Cerebellar nuclear complex (tissue), 1 donor: ENCODE measurements at places on chromosomes 1 and 21.

DNA sequence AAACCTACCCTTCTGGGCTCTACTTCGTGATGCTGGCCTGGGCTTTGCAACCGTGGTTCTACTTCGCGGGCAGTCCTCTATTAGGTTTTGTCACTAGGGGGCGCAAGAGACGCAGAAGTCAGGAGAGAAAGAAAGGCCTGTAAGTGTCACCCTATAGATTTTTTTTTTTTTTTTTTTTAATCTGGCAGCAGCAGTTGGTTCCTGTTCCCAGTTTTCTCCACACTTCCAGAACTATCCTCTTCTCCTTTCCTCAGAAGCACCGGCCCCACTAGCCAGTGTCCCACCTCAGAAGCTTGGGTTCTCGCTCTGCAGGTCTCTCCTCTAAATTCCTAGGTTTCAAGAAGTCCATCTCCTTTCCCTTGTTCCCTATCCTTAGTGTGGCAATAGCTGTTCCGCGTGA lies 9.1 kb upstream of the LCE2D start:
- DNase-seq: no peak

- no peak for DNase-seq
Measured at GRCh38 chr1:25651824-25652741, 35.5 kb downstream of the MAN1C1 start.

DNA sequence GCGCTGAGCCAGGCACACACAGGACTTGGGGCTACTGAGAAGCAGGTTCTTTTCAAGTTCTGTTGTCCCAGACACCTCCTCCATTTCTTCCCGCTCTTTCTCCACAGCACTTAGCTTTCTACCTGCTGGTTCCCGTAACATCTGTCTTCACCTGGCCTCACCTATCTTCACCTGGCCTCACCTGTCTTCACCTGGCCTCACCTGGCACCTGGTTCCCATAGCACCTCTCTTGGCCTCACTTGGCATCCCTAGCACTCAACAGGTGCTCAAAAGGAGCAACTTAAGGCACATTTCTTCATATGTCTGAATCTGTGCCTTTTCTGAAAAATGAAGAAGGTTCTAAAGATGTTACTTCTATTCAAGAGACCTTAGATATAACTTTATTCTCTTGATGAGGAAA lies 10.4 kb downstream of the KCNK1 start:
- no peak for DNase-seq

DNA sequence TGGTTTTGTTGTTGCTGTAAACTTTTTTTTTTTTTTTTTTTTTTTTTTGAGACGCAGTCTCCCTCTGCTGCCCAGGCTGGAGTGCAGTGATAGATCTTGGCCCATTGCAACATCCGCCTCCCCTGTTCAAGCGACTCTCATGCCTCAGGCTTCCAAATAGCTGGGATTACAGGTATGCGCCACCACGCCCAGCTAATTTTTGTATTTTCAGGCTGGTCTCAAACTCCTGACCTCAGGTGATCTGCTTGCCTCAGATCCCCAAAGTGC lies 78.9 kb upstream of the SLC45A1 start:
- no peak for DNase-seq

- no peak for DNase-seq
Measured at GRCh38 chr1:2972011-2972878, 49.0 kb upstream of the ACTRT2 start.

DNA sequence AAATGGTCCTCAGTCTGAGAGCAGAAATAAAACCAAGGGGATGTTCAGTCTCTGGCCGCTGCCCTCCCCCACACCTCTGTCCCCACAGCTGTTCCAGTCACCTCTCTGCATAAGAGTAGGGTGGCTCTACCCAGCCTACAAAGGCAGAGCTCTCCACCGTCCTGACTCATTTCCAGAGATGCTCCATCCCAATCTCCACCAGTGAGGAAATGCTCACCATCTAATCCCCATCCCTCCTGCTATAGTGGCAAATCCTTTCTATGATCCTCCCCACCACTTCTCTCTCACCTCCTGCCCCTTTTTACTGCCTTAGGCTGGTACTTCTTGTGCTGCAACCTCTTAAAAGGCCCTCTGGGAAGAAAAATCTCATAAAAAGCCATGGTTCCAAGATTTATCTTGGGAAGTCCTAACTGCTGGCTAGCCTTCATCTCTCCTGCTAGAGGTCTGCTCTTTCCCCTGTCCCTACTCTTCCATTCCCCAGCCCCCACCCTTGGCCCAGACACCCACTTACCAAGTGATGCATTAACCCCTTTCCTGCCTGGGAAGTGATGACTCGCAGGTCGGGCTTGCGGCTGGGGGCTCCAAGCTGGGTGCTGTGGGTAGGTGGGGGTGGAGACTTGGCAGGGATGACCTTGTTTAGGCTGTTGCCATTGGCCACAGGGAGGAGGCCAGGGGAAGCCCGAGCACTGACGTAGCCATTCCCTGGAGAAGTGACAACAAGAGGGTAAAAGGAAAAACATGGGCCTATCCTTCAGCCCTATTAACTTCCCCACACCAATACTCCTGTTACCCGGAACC lies 23.9 kb downstream of the MEF2D start:
- DNase-seq: no peak

DNA sequence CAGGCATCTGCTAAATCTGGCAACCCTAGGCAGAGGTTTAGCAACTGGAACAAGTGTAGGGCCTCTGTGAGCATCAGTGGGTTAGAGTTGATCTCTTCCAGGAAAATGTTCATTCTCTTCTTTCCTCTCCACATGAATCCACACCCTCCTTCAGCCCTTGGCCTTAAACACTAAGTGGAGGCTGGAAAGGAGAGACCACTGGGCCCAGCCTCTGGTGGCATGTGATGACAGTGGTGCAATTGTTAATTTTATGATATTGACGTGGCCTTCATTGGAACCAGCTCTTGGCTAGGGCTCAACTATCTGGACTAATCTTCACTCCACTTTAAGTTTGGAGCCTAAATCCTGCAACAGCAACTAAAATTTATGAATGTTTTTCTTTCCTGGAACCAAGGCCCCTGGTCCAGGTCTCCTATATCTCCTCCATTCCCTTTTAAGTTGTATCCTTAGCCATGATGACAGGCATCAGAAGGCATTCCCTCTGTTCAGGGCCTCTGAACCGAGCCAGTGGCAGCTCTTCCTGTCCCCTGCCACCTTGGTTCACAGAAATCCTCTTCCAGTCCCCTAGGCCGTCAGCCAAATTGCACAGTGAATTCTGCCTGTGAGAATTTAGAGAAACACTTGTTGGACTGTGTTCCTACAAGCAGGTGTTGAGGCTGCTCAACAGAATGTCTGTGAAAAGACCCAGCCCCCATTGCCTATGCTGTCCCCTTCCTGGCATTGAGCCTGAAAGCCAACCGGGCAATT lies 132.2 kb downstream of the PSMG1 start:
- DNase-seq: no peak

DNA sequence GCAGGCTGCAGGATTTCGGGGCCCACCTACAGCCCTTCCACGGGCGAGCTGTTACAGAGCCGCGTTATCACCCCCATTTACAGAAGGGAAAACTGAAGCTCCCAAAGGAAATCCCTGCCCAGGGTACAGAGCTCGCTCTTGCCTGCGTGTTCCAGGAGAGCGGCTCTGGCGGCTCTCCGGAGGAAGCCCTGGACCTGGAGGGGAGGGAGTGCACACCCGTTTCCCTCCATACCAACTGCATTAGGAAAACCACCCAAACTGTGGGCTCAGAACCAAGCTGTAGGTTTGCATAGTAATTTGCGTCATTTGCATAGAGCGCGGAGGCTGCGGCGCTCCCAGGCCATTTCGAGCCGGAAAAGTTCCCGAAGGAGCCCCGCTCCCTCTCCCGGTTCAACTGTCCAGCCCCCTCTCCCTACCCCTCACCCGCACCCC lies 24.7 kb upstream of the ADGRB2 start:
- no peak for DNase-seq

GRCh38 chr1:24805534-24806301 lies 60.5 kb downstream of the CLIC4 start:
- no peak for DNase-seq

DNA sequence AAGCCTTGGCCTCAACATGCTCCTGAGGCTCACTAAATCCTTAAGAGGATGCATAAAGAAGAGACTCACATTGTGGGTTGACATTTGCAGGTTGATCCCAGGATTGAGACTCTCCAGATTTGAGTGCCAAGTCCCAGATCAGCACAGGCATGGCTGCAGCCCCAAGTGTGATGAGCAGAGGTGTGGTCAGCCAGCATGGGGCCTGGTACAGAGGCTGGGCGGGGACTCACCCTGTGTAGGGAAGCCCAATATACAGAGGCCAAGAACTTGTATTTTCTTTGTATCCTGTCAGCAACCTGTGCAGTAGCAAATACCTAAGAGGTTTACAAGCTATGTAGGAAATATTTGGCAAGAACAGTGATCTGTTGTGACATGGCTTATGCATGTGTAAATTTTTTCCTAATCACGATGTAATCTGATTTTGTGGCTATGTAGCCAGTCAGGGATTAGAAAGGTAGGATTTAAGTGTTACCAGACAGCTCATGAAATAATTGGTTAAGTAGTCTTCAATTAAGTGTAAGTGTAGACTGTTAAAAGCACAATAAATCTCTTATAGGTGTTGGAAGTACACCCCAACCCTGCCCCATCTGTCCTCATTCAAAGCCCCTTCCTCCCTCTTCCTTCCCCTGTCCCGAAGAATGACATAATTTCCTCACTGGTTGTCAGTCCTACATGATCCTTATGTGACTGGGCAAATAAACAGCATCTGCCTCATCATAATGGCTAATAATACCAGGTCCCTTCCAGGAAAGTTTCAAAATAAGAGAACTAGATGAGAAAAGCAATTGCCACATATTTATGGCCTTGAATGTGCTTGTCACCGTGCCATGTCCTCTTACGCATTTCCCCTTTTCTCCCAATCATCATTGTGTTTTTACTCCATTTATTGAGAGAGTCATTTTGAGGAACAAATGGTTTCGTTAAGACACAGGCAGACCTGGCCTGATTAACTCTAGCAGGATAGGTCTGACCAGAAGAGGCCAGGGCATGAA lies 120.9 kb downstream of the HLX start:
- DNase-seq: no peak

DNA sequence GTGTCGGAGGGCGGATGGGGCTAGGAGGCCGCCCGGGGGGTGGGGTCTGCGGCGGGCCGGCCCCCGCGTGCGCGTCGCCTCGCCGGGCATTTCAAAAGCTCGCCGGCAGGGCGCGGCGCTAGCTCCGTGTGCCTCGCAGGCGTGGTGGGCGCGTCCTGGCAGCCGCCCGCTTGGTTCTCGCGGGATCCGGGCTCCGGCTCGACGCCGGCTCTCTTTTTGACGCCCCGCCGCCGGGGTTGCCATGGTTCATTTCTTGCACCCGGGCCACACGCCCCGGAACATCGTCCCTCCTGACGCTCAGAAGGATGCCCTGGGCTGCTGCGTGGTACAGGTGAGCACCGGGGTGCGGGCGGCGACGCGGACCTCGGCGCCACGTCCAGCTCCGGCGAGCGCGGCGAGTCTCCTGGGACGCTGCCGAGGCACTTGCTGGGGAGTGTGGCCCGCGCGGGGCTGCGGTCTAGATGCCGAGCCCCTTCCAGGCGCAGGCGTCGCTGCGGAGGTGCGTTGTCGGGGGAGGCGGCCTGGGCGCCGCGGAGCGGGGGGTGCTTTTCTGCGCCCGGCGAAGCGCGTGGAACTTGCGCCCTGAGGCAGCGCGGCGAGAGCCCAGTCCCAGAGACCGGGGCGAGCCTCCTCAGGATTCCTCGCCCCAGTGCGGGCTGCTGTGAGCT lies at the start of gene ZYG11A:
ZYG11A (plus strand) TSS at position 118 of the 668 bp plus-strand sequence; CDS start at position 242, 124 bp downstream.
- no peak for DNase-seq

DNA sequence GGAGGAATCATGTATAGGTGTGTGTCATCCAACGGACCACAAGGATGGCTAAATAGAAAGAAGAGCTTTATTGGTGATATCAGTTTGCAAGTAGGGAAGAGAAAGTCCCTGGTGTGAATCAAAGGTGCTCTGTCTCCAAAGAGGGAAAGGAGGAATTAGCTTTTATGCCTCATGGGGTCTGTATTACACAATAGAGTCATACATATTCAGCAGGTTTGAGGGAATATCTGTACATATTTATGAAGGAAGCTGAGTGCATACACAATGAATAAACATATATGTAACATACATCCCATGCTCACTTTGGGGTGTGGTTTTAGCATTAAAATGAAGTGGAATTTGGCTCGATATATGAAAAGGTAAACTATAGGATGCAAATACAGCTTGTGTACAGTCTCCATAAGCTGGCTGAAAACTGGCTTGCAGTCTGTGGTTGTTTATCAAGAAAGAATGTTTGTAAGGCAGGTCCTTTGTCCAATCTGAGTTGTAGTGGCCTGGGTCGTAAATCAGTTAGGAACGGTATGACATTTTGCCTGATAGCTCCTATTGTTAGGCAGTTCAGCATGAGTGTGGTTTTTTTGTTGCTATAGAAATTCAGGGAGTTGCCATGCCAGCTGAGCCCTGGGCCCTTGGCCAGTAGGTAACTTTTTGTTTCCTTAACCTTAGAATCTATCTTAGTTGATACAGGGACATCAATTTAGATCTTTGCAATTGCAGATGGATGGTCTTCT lies 198.0 kb upstream of the ZP4 start:
- DNase-seq: no peak

DNA sequence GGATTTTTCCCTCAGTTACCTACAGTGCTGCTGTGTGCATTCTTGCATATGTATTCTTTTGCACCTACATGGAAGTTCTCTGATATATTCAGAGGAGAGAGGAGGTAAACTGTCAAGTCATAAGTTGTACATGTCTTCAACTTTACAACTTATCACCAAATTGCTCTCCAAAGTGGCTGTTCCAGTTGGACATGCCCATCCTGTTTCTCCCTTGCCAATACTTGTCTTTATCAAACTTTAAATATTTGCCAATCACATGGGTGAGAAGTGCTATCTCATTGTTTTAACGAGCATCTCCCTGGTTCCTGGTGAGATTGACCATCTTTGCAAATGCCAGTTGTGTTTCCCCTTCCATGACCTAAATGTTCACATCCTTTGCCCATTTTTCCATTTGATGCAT lies 88.2 kb downstream of the KIF26B start:
- no peak for DNase-seq

GRCh38 chr1:172885971-172886370 lies 164.8 kb downstream of the TNFSF18 start:
- DNase-seq: no peak
